Globus pallidus (tissue), 1 donor: ENCODE measurements at places on chromosomes 2 and 18.

GRCh38 chr18:48920408-48921038 is 30.2 kb downstream of the SMAD7 start:
- no peak for DNase-seq

GRCh38 chr2:12605936-12606335 is 110.8 kb upstream of the TRIB2 start:
- no peak for DNase-seq

- DNase-seq: no peak
Measured at GRCh38 chr2:219488149-219488843, 10.4 kb upstream of the GMPPA start.

GRCh38 chr2:134104754-134105153 is 149.1 kb upstream of the MGAT5 start:
- DNase-seq: no peak

DNA sequence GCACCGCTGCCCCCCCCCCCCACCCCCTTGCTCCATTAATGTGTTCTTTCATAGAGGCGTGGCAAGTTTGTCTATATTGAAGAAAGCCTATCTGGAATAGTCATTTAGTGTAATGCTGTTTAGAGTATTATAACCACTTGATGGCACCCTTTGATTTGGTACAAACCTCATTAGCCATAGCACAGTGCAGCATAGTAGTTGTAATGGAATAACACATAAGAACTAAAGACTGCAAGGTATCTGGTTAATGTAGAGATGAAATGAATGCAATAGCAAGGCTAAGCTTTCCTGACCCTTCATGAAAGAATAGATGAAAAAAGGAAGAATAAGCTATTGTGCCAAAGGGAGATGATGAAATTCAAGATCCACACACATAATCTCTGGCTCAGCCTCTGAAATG is 81.9 kb downstream of the EHBP1 start:
- peak; percentile 45 for DNase-seq

GRCh38 chr2:109206569-109207146 is 77.7 kb downstream of the SH3RF3 start:
- no peak for DNase-seq

DNA sequence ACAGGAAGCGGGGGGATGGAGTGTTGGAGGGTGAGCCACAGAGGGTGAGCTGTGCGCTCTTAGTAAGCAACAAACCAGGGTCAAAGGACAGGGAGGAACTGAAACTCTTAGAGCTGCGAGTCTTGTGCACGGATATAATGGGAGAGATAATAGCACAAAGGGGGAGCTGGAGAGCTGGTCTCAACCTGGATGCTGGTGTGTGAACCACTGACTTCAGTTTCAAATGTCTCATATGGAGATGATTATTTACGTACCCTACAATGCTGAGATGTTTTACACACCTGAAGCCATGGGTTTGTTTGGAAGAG is 35.9 kb downstream of the PTGR3 start:
- no peak for DNase-seq

DNA sequence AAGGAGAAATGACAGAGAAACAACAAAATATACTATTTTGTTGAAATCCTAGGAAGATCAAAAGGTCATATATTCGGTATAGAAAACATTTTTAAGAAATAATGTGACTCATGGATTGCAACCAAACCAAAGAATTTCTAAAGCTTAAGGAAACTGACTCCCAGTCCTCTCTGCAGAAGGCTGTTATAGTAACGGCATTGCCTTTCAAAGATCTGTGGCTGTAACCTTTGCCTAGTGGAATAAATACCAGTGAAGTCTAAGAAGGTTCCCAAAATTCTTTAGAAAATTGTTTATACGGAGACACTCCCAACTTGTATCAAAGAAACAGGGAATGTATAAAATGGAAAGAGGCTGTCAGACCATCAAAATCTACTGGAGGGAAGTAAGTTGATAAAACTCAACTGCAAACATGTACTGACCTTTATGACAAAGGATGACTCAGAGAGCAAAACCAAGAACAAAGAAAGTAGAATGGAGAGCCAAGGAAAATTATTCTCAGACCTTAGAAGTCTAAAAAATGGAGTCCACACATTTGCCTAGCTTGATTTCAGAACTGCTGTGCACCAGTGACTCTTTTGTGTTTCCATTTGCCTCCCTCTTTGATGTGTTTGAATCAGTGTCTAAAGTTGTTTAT is 48.6 kb upstream of the FSIP2 start:
- DNase-seq: no peak

DNA sequence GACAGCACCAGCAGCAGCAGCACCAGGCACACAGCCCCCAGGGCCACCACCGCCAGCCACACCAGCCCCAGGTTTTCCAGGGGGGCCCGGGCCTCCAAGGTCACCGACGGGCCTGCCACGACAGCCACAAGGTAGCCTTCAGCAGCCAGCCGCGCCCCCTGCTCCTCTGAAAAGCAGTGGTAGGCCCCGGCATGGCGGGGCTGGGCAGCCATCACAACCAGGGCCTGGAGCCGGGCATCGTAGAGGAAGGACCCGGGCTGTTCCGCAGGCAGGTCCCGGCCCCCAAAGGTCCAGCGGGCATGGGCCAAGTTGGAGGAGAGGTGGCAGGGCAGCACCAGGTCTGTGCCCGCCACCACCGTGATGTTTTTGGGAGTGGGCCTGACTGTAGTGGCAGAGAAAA is 3.3 kb upstream of the ANKRD39 start:
- DNase-seq: no peak

- no peak for DNase-seq
Measured at GRCh38 chr2:241035818-241036396, 37.5 kb downstream of the SNED1 start.

GRCh38 chr2:181462033-181462432 is 4.8 kb downstream of the ITGA4 start:
- DNase-seq: no peak

GRCh38 chr2:233245406-233245805 is 6.1 kb upstream of the ATG16L1 start:
- no peak for DNase-seq

DNA sequence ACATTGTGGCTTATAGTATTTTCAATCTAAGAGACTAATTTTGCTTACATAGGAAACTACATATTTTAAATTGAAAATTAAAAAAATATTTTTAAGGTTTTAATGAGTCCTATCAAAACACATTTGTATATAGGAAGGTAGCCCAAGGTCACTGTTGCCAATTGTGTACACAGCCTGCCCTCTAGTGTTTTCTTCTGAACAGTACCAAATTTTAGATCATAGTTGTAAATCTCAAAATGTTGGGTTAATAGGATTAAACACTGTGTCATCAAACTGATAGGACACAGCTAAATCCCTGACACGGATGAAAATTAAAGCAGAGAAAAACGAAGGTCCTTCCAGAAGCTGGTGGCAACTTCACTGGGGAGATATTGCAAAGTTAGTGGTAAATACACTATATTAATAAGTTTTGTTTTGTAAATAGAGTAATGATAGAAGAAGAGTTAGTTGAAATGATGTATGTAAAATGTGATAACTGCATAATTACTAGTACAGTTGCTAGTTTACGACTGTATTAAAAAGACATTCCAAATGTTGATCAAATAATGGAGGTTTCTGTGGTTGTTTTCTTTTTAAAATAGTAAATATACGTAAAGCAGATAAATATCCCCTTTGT is 19.7 kb downstream of the CLUL1 start:
- DNase-seq: peak; percentile 49

- no peak for DNase-seq
Measured at GRCh38 chr2:8457699-8458502, 224.0 kb upstream of the ID2 start.

DNA sequence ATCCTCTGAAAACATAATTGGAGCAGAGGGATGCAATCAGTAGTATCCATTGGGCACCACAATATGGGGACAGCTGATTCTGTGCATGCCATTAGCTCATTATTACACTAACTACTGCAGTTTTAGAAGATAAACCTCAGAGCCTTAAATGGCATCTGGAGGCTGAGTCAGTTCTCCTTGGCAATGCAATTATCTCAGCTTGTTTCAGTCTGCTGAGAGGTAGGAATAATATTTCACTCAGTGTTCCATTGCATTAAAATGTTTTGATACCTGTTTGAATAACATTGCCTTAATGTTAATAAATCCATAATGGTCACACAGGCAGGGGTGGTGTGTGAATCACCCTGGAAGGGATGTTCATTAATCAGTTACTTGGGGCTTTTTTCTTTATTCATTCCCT is 309.6 kb downstream of the LRRTM1 start:
- DNase-seq: no peak

DNA sequence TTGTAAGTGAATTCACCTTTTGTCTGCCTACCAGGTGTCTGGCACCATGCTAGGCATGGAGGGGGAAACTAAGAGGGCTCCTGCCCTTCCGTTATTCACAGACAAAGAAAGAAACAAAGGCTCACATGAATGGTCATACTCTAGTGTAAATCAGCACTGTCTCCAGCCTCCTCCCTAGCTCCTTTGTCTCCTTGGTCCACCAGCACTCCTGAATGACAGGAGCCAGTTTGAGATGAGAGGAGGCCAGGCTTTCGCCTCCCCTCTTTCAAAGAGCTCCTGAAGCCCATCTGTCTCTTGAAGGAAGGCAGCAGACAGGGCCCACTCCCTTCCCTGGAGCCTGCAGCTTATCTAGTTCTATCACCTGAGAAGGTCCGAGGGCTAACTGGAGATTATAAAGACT is 18.7 kb downstream of the SATB2 start:
- no peak for DNase-seq

GRCh38 chr2:148218326-148219075 is 197.6 kb downstream of the MBD5 start:
- DNase-seq: no peak

GRCh38 chr2:90221300-90221651 is 1529.8 kb downstream of the RPIA start:
- no peak for DNase-seq

GRCh38 chr2:60544954-60545560 is 8.4 kb downstream of the BCL11A start:
- DNase-seq: no peak

DNA sequence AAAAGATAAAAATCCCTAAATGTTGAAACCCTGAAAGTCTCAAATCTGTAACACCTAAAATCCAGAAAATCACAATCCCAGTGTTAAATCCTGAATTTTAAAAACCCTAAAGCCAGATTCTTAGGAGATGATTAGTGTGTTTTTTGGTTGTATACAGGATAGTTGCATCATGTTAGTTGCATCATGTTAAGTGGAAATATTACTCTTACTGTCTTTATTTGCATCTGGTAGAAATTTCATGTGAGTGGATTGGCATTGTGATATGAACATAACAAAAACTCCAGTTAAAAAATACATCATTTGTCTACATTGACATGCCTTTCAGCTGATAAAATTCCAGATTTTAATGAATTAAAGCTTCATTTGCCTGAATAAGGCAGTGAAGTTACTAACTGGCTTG is 683.1 kb upstream of the ACVR2A start:
- DNase-seq: no peak

DNA sequence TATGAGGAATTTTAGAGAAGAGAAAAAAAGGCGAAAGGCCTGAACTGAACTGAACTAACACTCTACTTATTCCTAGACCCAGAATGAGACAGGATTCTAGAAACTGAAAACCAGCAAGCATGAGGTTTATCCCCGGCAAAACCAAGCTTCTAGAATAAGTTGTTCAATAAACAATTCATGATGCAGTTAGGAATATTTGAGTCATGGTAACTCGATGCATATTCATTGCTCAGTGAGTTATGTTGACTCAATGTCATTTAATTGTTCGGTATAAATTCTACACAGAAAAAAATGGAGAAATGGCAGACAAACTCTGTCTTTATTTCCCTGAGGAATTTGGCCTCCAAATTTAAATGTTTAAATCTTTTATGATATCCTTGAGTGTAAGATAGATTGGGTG is 321.5 kb downstream of the SATB2 start:
- DNase-seq: no peak
